NCI-H345 (cell line): ENCODE measurements at places on chromosomes 2 and 18.

- DNase-seq = no peak
Observed at GRCh38 chr18:8793445-8794155, 88.2 kb downstream of the MTCL1 start.

- no peak for DNase-seq
Observed at GRCh38 chr2:216365518-216365917, 6.8 kb downstream of the MARCHF4 start.

DNA sequence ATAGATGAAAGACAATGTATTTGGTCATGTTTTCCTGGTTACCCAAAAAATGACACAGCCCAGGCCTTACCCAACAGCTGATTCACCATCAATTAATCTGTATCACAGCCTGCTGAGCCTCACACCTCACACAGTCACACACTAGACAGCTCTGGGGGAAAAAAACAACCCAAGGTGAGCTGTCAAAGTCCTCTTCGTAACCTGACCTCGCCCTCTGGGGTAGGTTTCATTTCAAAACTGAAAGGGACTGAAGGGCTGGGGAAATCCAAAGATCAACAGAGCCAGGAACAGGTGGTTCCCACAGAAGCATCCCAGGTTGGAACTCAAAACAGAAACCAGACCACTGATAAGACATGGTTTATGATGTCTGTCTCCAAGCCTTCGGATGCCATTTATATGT is 18.2 kb upstream of the PCBP1 start:
- no peak for DNase-seq

DNA sequence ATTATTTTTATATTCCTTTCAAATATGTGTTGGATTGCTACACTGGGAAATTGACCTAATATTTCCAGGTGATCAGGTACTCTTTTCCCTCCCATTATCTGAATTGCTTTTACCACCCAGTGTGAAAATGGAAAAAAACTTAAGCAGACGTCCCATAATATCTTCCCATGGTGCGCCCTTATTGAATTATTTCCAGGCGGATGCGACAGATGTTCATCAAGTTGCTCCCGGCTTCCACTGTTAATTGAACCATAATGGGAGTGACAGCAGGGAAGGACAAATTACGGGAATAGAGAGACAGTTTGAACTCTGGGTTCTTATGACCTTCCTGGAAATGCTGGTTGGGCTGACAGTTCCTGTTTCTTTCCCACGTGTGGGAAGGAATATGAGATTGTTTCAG is 93.3 kb downstream of the THSD7B start:
- no peak for DNase-seq

DNA sequence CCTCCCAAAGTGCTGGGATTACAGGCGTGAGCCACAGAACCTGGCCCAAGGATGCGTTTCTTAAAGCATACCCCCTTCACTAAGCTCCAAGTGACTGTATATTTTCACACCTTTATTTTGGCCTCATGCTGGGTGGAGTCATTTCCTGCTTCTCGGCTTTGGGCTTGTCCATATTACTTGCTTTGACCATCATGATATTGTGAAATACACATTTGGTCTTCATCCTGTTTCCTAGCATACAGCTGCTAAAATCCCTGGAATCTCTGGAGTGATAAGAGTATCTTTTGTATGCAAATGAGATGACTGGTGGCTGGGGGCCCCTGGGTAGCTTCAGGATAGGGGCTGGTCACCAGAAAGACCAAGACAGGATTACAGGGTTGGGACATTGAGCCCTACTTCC is 17.6 kb upstream of the COLEC12 start:
- no peak for DNase-seq

DNA sequence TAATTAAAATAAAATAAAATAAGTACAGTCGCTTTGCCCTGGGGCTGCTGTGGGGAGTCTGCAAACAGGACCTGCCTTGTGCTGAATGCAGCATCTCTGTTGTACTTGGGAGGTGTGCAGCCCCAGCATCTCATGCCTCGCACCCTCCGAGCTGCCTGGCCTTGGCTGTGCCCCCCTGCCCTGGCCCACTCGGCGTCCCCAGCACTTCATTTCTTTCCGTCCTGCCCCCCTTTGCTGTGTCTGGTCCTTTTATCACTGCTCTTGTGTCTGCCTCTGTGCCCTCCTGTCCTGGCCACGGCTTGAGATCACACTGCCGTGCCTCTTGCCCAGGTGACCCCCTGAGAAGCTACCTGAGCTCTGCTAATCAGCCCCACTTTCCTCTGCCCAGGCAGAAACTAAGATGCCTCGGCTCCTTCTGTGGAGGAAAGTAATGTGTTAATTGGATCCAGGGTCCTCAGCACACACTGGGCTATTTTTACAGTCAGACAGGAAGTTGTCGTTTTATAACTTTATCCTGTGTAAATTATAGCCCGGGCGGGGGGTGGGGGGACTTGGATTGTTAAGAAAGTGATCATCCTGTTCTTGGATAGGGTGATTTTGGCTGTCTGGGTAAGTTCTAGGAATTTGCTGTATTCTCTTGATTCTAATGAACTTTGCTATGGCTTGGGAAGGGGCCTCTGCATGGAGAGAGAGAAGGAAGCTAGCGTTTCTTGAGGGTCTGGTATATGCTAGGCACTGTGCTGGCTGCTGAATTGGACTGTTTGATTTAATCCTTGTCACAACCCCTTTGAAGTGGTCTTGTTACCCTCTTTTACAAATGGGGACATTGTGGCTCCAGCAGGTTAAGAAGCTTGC is 69.4 kb downstream of the AGAP1 start:
- no peak for DNase-seq

DNA sequence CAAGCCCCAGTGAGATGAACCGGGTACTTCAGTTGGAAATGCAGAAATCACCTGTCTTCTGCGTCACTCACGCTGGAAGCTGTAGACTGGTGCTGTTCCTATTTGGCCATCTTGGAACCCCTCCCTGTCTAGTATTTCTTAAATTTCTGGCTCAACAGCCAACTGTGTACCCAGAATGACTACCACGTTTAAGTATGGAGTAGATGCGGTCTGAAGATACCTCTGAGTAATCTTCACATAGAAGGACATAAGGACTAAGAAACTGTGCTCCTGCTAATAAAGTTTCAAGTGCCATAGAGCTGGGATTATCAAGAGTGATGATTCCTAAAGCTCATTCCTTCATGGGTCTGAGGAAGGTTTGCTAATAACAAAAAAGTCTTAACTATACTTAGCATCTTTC is 20.4 kb downstream of the TRAK2 start:
- no peak for DNase-seq

DNA sequence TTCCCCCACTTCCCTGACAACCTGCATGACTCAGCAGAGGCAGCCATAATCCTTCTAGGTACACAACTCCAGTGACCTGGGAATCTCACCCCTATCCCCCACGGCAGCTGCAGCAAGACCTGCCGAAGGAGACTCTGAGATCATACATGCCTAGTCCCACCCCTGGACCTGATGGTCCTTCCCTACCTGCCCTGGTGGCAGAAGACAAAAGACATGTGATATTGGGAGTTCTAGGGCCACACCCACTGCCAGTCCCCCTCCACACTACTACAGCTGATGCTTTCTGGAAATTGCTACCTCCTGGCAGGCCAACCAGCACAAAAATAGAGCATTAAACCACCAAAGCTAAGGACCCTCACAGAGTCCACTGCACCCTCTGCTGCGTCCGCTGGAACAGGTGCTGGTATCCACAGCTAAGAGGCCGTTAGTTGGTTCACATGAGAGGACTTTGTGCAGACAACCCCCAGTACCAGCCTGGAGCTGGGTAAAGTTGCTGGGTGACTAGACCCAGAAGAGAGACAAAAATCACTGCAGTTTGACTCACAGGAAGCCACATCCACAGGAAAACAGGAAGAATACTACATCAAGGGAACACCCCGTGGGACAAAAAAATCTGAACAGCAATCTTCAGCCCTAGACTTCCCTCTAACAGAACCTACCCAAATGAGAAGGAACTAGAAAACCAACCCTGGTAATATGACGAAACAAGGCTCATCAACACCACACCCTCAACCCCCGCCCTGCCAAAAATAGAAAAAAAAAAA is 12.5 kb downstream of the MARCO start:
- DNase-seq = no peak

GRCh38 chr18:73408469-73408868 is 540.7 kb upstream of the NETO1 start:
- no peak for DNase-seq

- DNase-seq = peak; percentile 45
Observed at GRCh38 chr2:236998758-236999157, 86.9 kb upstream of the COPS8 start.

- DNase-seq = no peak
Observed at GRCh38 chr2:67719351-67719750, 322.2 kb downstream of the ETAA1 start.

GRCh38 chr2:165348441-165348840 is 109.2 kb downstream of the SCN2A start:
- no peak for DNase-seq

DNA sequence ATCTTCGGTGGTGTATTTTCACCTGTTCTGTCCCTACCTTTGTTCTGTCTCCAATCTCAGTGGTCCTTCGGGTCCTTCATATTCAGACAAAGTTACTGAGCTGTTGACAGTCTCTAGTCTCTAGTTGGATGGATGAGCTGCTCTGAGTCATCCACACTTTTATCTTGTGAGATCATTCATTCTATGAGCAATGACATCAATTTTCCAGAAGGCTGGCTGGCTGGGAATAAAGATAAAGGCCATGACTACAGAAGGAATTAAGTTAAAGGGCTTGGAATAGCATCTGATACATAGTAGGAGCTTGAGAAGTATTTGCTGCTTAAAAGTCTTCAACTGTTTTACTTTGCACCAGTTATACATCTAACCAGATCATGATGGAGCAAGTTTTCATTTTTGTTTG is 43.1 kb upstream of the SLC39A10 start:
- DNase-seq = no peak

- DNase-seq = no peak
Observed at GRCh38 chr2:45404807-45405297, 206.2 kb downstream of the SRBD1 start.

GRCh38 chr2:224983712-224984554 is 58.3 kb downstream of the DOCK10 start:
- DNase-seq = no peak

- DNase-seq = no peak
Observed at GRCh38 chr2:241314226-241315092, 1.0 kb downstream of the HDLBP start.

DNA sequence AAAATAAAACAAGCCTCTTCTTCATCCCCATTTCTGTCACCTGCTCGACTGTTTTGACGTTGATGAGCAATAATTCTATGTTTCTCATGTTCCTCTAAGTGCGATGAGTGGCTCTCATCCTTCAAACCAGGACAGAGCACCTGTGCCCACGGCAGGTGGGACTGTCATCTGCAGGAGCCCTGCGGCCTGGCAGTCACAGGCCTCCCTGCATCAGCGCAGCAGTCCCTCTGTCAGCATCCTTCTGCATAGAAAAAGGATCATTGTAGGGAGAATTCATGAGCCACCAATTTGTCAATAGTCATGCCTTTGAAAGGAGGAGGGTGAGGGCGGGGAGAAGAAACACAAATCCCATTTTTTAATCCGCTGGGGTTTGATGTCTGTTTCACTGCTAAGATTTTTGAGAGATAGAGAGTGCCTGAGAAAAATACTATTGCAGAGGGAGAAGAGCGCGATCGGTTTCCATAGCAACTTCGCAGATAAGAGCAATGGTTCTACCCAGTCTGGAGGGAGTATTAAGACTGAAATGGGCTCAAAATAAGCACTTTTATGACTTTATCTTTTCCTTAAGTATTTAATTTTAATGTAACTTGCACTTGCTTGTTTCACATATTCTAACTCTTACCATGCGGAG is 234.3 kb upstream of the NCKAP5 start:
- peak; percentile 86 for DNase-seq

DNA sequence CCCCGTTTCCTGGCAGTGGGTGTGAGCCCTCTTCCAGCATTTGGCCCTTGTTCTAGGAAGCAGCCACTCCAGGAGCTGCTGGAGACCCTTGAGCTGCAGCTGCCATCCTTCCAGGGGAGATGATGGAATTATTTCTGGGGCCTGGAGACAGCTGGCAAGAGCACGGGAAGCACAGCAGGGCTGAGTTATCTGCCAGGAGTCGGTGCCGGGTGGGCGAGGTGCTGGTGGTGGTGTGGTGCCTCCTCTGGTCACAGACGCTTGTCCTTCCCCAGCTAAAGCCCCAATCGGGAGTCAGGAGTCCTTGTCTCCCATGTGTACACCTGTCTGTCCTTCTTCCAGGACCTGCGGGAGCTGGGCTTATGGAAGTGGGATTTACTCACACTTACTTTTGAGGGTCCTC is 36.0 kb downstream of the DPYSL5 start:
- DNase-seq = peak; percentile 47

- no peak for DNase-seq
Observed at GRCh38 chr2:219038600-219038999, 2.7 kb downstream of the CFAP65 start.

DNA sequence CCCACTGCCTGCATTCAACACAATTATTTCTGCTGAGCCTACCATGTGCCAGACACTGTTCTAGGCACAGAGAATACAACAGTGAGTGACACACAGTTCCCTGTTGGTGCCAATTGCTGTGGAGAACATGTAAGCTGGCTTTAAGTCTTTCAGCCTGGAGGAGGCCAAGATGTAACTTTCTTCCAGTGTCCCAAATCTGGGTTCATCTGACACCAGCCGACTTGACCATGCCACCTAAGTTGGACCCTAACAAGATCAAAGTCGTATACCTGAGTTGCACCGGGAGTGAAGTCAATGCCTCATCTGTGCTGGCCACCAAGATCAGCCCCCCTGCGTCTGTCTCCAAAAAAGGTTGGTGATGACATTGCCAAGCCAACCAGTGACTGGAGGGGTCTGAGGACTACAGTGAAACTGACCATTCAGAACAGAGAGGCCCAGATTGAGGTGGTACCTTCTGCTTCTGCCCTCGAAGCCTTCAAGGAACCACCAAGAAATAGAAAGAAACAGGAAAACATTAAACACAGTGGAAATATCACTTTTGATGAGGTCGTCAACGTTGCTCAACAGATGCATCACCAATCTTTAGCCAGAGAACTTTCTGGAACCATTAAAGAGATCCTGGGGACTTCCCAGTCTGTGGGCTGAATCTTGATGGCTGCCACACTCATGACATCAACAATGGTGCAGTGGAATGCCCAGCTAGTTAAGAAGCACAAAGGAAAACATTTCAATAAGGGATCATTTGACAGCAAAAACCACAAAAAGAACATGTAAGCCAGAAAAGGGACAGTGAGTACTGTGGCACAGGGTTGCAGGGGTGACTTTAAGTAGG is 6.3 kb downstream of the TRABD2A start:
- DNase-seq = no peak

GRCh38 chr2:217863883-217864282 is 138.9 kb downstream of the TNS1 start:
- DNase-seq = no peak

- no peak for DNase-seq
Observed at GRCh38 chr2:231662811-231663457, 45.4 kb upstream of the PTMA start.

GRCh38 chr2:219560037-219560892 is 11.1 kb downstream of the OBSL1 start:
- DNase-seq = no peak

- no peak for DNase-seq
Observed at GRCh38 chr2:17960925-17961324, 82.5 kb downstream of the KCNS3 start.

DNA sequence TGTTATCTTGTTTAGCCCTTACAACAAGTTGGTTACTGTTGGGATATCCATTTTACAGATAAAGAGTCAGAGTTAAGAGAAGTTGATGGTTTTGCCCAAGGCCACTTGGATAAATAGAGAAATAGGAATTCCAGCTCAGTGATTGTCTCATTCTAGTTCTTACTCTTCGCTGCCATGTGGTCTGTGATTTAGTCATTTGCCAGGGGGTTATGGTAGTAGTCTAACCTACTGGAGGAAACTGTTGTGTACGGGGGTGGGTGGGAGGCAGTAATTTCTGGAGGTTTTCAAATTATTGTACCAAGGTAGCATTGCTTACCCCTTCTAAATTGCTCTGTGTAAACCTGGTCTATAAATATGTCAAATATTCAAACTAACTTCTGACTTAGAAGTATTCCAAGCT is 110.4 kb downstream of the MAP2 start:
- no peak for DNase-seq
